ENCODE measurements at places on chromosomes 7 and 10. TPM values are rescaled to one million over a fixed set of nuclear protein-coding genes. Genes with fewer than 3 reads are reported as not detected.

Gene AGR2
- total RNA-seq, result not detected

Gene CAV2
- total RNA-seq, result 76.2 TPM

Gene C7orf57
- total RNA-seq, result not detected

Gene CTNNA3
- not detected for total RNA-seq

Gene LRMDA
- not detected for total RNA-seq

Gene SCART1
- 0.54 TPM for total RNA-seq

Gene TET1
- 2.6 TPM for total RNA-seq

Gene FBXL13
- 0.90 TPM for total RNA-seq

Gene CPN1
- total RNA-seq, result not detected

Gene APBB1IP
- total RNA-seq, result 0.18 TPM

Gene CDHR3
- 1.4 TPM for total RNA-seq

Gene NEBL
- 3.2 TPM for total RNA-seq

Gene PGAM2
- not detected for total RNA-seq
